ENCODE measurements at places on chromosomes 11 and 22.

GRCh38 chr22:23504516-23504915, 75.6 kb downstream of the IGLL1 start:
- DNase-seq: no peak

DNA sequence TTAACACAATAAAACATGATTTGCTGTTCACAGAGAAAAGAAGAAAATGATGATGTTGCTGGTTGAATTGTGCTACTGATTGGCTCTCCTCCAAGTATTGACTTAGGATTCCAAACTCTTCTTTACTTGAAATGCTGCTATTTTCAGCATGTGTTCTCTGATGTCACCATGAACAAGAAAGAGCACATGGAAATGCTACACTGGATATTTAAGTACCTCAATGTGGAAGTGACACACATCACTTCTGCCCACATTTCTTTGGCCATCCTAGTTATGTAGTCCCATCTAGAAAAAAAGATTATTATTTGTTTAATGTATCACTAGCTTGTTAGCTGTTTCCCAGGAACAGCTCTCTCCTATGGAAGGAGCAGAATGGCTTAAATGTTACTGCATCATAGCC, 27.2 kb downstream of the OR52B2 start:
- no peak for DNase-seq

DNA sequence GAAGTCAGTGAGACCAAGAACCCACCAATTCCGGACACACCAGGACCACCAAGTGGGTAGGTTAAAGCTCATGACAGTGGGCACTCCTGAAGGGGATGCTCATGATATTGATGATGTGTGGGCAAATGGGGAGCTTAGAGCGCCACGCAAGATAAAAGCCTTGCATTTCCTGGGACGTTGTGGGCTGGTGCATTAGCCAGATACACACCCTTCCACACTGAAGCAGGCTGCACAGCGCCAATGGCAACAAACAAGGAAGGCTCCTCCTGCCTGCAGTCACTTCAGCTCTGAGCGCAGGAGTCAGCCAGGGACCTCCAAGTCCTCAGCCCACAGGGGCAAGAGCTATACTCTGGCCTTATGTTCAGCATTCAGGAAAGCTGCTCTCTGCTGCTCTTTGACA, 20.6 kb downstream of the TMEM218 start:
- no peak for DNase-seq

GRCh38 chr11:130608287-130608686, 159.8 kb downstream of the ADAMTS15 start:
- no peak for DNase-seq

DNA sequence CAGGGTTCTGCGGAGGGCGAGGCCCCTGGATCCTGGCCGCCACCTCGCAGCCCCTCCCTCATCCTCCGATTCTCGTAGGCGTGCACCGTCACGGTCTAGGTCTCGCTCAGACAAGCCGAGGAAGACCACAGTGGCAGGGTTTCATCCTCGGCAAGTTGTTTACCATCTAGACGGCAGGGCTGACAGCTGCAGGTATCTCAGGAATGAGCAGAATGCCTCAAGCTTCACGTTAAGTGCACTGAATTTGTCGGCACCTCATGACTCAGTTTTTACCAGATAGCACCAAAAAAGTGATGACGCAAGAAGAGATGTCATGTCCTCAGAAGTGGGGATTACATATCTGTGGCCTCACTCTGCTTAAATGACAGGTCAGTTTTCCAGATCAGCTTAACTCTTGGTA, 35.1 kb downstream of the WT1 start:
- DNase-seq: peak; percentile 20

DNA sequence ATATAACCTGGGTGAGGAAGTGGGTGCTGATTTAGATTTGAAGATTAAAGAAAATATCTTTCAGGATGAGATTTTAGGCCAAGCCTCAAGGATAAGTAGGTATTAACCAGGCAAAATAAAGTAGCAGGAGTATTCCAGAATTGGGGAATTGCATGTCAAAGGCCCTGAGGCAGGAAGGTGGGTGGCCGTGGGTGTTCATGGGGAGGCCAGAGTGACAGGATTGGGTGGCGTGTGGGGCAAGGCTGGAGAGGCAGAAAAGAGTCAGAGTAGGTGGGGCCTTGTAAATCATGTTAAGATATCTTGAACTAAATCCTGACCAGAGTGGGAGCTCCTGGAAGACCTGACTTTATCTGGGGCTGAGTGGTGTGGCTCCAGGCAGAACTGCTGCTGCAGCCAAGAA, 19.7 kb upstream of the WT1 start:
- DNase-seq: no peak

- DNase-seq: no peak
These were observed 32.8 kb upstream of the SUSD2 start for GRCh38 chr22:24148266-24149197.

DNA sequence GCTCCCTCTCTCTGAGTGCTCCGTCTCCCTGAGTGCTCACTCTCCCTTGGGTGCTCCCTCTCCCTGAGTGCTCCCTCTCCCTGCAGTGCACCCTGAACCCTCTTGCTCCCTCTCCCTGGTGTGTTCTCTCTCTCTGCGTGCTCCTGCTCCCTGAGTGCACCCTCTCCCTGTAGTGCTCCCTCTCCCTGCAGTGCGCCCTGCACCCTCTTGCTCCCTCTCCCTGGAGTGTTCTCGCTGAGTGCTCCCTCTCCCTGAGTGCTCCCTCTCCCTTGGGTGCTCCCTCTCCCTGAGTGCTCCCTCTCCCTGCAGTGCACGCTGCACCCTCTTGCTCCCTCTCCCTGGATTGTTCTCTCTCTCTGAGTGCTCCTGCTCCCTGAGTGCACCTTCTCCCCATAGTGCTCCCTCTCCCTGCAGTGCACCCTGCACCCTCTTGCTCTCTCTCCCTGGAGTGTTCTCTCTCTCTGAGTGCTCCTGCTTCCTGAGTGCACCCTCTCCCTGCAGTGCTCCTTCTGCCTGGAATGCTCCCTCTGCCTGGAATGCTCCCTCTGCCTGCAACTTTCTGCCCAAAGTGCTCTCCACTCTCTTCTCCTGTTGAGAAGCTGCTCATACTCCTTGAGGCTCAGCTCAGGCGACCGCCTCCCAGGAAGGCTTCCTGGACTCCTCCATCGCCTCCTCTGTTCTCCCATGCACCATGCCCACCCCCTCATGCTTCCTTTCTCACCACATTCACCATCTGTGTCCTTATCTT, 48.4 kb upstream of the WNT7B start:
- no peak for DNase-seq

- no peak for DNase-seq
These were observed 62.6 kb downstream of the FLRT1 start for GRCh38 chr11:64098318-64098831.

- no peak for DNase-seq
These were observed 2.4 kb upstream of the SAAL1 start for GRCh38 chr11:18108254-18108653.

DNA sequence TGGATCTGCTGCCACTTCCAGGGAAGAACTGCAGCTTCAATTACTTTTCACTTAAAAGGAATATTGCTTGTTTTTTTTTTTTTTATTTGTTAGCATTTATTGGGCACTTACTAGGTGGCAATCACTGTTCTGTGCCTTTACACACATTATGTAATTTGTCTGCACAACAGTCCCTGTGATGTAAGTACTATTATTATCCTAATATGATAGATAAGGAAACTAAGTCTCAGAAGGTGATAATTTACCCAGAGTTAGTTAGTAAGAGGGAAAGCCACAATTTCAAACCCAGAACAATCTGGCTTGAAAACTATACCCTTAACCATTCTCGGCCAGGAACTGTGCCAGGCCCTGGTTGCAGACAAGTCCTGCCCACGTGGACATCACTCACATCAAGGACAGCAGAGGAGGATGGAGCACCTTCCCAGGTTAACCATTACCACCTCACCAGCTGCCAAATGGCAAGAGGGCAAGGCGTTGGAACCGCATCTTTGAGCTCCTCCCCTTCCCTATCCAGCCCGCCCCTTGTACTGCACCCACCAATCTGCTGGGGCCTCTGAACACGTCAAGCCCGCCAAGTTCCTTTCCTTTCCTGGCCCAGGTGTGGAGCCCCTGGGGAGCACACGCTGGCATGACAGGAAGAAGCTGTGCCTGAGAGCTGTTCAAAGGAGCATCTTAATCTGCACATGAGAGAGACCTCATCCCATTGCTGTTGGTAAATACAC, 78.4 kb downstream of the NAV2 start:
- DNase-seq: no peak

- DNase-seq: no peak
These were observed 25.0 kb upstream of the TMPRSS4 start for GRCh38 chr11:118051611-118052461.

DNA sequence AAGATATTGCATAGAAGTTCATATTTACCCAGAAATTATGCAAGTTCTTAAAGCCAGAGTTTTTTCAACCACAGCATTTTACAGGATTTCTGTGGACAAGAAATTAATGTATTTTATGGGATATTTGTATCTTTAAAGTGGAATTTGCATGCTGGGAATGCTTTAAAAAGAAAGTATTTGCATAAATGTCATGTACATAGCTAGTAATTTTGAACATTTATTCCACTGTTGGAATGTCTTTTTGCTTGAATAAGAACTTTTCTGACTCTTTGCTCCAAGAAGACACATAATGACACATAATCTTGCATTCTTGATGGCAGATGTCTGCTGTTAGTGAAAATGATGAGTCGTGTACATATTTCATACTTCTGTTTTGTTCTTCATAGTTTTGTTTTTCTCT, 66.6 kb downstream of the ATXN10 start:
- DNase-seq: no peak

DNA sequence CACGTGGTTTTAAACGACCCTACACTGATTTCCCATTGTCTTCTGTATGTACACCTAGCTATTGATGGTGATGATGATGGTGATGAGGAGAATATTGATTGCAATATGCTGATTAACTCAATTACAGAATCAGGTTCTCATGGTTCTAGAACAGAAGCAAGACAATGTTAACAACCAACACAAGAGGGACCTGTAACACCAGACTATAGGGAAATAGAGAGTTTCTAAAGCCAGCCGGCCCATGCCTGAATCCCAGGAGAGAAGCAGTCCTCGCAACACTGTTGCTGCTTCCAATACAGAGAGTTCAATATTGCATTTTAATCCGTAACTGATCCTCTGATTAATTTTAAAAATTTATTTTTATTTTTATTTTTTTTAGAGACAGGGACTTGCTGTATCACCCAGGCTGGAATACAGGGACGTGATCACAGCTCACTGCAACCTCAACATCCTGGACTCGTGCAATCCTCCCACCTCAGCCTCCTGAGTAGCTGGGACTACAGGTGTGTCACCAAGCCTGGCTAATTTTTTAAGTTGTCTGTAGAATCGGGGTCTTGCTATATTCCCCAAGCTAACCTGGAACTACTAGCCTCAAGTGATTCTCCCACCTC, 22.2 kb upstream of the UBASH3B start:
- DNase-seq: peak; percentile 39

DNA sequence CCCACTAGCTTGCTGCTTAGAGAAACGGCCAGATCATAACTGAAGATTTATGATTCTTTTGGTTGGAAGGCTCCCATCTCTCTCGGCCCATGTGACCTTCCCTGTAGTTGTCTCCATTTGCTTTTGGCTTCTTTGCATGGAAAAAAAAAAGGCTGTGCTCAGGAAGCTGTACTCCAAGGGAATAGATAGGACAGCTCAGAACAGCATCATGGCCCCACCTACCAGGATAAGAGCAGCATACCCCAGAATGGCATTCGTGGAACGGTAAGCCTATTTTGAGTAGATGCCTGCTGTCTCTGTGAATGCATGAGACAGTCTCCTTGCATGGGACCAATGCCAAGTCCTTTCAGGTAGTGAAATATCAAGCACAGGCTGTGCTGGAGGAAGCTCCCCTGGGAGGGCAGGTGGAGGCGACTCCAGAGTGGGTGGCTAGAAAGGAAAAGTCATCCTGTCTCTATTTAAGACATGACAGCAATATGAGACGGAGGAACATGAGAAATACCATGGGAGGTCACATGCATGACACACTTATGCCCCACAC, 94.1 kb upstream of the AMOTL1 start:
- DNase-seq: no peak
